ENCODE measurements at places on chromosomes 6 and 20. TPM values are rescaled to one million over a fixed set of nuclear protein-coding genes. Genes with fewer than 3 reads are reported as not detected.
A peak's percentile ranks its signal among the peaks of the same experiment; 100 is the strongest.

PRDM13 gene
- not detected for total RNA-seq

TAP2 gene
- total RNA-seq = 220 TPM

SEMG1 gene
- total RNA-seq = not detected

DNA sequence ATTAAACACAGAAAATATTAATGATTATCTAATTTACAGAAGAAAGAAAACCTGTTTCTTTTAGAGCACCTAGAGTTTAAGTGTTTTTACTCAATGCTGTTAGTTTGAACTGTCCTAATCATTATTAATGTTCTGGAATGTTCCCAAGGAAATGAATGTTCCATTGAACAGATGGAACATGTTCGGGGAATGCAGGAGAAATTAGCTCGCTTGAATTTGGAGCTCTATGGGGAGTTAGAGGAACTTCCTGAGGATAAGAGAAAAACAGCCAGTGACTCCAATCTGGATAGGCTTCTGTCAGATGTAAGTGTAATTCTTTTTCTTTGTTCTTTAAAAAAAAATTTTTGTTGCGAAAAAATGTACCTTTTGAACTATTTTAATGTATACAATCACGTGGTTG lies 10.8 kb upstream of the ECT2L start:
- no peak for DNase-seq

GRCh38 chr6:159279790-159280277 lies 110.6 kb downstream of the FNDC1 start:
- no peak for DNase-seq

GRCh38 chr6:36120539-36120938 lies 9.8 kb upstream of the MAPK13 start:
- peak; percentile 86 for DNase-seq

DNA sequence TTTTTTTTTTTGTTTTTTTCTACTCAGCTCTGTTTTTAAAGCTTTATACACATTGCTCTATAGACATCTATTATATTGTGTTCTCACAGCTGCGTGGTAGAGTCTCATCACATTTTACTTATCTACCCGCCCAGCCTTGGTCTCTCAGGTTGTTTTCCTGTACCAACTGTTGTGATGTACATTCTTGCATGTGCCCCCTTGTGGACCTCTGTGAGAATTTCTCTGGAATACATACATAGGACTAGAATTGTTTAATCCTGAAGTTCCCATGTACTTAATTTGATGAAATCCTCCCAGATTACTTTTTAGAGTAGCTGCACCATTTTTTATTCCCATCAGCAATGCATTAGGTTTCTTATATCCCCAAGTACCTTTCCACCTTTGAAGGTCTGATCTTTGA lies 40.4 kb upstream of the TINAG start:
- no peak for DNase-seq

GRCh38 chr20:34708621-34709043 lies 4.5 kb downstream of the TP53INP2 start:
- no peak for DNase-seq

- no peak for DNase-seq
Observed at GRCh38 chr6:18185624-18186023, 30.4 kb downstream of the KDM1B start.

- DNase-seq = peak; percentile 15
Observed at GRCh38 chr20:38609815-38610214, 8.2 kb downstream of the ARHGAP40 start.

- DNase-seq = no peak
Observed at GRCh38 chr6:41706876-41707564, 28.4 kb downstream of the TFEB start.

DNA sequence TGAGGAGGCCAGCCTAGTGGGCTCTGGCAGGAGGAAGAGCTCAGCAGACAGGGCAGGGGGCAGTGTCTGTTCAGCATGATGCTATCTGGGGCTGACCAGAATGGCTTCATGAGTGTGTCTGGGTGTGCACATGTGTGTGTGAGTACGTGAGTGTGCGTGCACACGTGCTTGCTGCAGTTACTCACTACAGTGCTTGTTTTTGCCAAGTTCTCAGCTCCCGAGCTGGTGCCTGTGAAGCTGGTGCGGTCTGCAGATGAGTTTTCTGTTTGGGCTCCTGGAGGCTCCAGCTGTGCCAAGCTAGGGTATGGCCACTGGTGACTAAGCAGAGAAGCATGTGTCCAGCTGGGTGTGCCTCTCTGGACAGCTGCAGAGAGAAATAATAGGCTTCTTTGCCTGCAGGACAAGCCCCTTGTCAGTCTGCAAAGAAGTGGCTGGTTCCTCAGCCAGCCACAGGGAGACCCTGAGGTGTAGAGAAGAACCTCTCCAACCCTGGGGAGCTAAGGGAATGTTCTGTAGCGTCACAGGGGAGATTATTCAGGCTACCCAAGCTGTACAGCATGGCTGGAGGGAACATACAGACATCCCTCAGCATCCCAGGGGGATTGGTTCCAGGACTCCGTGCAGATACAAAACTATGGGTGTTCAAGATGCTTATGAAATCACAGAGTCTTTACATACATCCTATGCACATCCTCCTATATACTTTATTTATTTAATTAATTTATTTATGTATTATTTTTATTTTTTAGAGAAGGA lies 40.2 kb upstream of the FAM50B start:
- no peak for DNase-seq

GRCh38 chr6:39769012-39769411 lies 23.2 kb upstream of the DAAM2 start:
- DNase-seq = no peak

Data from natural killer cell treated with Interleukin-12 subunit alpha and Interleukin-12 subunit beta and Interleukin-15 and Interleukin-18, amount 100 ng/mL, for 72 hours (primary cell).